Head of caudate nucleus (tissue), 42 donors: ENCODE measurements at places on chromosomes 5 and 9.

- DNase-seq = no peak
Measured at GRCh38 chr9:16126042-16126441, 573.2 kb downstream of the CCDC171 start.

GRCh38 chr5:176812269-176813259, 2.2 kb downstream of the UNC5A start:
- peak; percentile 56 for DNase-seq

DNA sequence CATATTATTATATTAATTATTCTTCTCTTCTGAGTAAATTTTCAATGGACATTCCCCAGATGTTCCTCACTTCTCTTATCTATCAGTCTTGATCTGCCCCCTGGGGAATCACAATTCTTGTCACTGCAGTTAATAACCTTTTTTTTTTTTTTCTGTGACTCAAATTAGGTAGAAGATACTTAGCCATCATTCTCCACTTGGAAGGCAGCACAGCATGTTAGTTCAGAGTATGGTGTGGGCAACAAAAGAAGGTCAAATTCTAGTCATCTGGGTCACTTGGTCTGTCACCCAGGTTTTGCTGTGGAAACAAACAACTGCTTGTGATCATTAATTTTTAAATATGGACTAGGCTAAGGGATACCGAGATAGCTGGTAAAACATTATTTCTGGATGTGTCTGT, 8.1 kb upstream of the MOB3B start:
- DNase-seq = no peak

- no peak for DNase-seq
Measured at GRCh38 chr5:4531756-4532704, 608.1 kb upstream of the ADAMTS16 start.

DNA sequence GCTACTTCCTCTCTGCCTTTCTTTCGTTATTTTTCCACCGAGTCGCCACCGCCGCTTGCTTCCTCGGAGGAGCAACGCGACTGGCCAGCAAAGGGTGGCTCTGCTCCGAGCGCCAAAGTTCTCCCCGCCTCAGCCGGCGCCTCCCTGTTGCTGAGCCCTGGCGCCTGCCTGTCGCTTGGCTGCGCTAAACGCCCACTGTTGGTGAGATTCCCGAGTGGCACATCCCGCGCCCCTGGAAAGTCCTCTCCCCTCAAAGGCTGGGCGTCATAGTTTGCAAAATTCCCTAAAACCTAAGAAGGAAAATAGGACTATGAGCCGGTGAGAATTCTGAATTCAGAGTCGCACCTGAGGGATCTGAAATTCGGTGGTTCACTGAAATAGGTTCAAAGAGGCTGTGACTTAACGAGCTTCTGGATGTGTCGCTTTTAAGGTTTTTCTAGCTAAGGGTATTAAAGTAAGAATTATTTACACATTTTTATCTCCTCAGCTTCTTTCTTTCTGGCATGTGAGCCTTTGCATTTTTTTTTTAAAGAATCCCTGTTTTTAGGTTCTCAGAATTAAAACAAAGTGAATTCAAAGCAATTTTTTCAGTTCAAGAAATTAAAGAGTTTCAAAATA, at the start of gene GRIN3A:
Gene GRIN3A (minus strand): TSS at position 82 of the 618 bp plus-strand sequence. CDS start 668 bp downstream, outside the sequence.
- peak; percentile 58 for DNase-seq

- no peak for DNase-seq
Measured at GRCh38 chr5:32740651-32741050, 29.5 kb downstream of the NPR3 start.

DNA sequence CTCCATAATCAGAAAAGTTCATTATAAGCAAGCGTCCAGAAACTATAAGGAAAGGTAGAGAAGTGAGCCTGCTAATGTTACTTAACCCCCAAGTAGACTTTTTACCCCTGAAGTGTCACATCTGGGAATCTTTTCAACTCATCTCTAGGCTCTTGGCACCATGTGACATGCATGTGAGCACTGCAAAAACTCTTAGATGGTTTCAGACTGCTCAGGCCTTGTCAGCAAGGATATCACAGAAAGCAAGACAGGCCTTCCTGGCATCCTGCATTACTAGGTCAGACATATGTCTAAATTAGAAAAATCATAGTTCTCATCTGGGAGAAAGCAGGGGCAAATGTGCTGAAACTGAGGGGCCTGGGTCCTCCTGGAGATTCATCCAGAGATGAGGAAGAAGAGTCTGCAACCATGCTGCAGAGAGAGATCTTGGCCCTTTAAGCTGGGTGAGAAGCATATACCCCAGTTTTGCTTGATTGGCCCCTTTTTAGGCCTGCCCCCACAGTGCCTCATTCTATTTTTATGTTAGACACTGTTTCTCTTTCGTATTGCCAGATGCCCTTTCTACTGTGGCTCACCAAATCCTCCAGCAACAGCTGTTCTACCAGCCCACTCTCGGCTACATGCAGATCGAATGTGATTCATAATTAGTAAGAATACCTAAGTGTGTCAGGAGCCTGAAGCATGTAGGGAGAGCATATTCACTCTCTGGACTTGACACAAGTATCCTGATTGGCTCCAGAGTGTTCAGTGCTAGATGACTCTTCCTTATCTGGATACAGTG, 19.0 kb downstream of the TMEM8B start:
- DNase-seq = peak; percentile 69

GRCh38 chr9:35766997-35767396, 12.9 kb upstream of the MSMP start:
- DNase-seq = no peak

DNA sequence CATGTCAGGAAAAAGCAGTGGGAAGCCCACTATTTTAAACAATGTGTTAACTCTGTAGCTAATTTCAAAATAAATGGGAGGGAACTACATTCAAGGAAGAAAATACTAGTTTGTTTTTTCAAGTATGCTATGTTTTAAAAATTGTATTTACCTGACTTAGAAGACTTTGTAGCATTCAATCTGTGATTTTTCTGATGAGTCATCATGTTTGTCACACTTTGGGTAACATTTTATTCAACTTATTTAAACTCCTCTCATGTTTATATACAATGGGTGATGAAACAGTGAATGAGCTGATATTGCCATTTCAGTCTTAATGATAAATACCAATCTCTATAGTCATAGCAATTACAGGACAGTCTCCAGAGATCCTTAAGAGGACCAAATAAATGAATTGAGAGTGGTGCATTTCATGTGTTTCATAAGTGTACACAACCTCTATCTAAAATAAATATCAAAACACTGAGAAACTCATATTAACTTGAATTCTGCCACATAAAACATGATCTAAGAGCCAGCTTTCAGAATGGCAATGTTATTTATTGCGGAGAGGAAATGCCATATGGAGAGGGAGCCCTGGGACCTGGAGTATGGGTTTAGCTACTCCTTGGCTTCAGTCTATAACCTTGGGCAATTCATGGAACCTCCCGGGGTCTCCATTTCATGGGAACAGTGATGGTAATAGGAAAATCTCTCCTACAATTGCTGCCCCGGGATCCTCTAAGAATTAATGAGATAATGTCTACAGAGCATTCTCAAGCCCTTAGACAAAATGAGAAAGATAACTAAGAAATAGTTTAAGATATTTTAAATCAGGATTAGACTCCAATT, 913.9 kb downstream of the TLE4 start:
- no peak for DNase-seq

- DNase-seq = no peak
Measured at GRCh38 chr5:165569551-165569950, 2064.1 kb downstream of the MAT2B start.

GRCh38 chr9:93458712-93459111, 5.3 kb upstream of the FAM120AOS start:
- DNase-seq = no peak

DNA sequence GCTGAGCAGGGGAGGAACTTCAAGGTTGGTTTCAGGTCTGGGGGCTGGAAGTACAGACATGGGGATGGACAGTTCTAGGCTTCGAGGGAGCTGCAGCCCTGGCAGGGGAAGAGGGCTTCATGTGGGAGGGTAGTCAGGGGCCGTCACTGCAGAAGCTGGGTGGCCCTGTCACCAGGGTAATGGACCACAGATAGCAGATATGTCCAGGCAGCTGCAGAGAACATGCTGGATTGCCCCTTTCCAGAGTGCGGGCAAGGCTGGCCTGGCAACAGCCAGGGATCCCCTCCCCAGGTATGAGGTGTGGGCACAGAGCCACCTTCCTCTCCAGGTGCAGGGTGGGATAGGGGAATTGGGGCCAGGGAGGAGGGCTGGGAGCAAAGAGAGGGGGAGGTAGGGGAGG, 206.5 kb downstream of the GADD45G start:
- no peak for DNase-seq

GRCh38 chr9:94681508-94681907, 42.2 kb upstream of the FBP1 start:
- DNase-seq = peak; percentile 84

- no peak for DNase-seq
Measured at GRCh38 chr9:93667006-93667405, 90.6 kb downstream of the PHF2 start.

GRCh38 chr9:94875300-94876020, 149.0 kb downstream of the AOPEP start:
- no peak for DNase-seq

DNA sequence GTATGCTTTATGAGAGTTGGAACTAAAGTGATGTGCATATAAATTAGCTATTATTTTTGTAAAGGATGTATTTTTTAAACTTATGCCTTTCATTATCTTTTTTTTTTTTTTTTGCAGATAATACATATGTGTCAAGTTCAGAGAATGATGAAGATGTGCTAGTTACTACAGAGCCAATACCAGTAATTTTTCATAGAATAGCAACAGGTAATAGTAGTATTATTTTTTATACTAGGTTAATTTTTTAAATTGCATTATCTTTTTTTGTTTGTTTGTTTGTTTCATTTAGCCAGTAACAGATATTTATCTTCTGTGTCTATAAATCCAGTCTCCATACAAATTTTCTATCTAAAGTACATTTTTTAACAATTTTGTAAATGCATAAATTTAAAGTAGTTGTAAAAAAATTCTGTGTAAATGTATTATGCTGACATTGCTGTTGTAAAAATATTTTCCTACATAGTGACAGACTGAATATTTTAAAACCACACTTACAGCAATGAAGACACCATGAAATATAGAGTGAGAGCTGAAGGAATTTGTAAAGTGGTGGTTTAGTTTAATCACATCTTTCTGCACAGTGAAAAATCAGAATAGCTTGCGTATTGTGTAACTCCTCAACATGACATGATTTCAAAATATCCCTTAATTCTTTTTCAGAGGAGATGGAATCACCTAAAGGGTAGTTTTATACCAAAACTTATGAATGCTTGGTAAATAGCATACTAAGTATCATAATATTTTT, 93.3 kb downstream of the PARP8 start:
- DNase-seq = no peak

DNA sequence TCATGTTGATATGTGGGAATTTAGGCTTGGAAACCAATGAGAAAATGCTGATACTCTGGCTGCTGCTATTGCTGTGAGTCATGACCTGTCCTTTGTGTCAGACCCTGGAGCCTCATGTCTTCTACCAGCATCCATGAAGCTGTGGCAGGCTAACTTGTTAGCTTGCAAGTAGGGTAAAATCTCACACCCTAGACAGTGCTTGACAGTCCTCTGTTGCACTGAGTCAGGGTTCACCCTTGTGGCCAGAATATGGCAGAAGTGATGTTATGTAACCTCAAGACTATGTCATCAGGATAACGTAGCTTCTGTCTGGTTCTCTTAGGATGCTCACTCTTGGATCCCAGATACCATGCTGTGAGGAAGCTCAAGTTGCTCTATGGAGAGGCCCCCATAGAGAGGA, 110.8 kb downstream of the LHX2 start:
- no peak for DNase-seq

DNA sequence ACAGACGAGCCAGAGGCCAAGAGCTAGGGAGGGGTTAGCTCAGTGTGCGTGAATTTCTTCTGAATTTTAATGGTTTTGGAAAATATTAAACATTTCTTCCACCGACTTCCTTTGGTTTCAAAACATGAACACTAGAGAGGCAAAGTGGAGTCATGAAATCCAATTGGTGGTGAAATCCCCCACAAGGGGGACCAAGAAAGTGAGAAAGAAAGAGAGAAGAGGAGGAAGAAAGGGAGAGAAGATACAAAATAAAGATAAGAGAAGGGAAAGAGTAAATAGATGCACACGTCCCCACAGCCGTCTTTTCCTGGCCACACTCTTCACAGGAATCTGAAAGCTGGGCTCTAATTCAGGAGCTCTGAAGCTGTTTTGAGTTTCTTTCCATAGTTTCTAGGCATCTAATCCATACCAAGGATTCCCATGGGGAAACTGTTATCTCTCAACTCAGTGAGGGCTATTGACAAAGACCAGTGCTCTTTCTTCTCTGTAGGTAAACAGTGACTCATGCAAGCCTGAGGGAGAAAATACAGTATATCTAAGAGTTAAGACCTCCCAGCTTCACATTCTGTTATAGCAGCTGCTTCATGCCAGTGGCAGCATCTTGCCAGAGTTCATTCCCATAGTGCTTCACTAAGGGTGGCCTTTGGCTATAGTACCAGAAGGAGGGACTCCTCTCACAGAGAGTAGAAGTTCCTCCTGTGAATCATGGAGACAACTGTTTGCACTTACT, 115.8 kb upstream of the LIFR start:
- DNase-seq = no peak

- no peak for DNase-seq
Measured at GRCh38 chr9:108904161-108904560, 29.8 kb downstream of the ELP1 start.

DNA sequence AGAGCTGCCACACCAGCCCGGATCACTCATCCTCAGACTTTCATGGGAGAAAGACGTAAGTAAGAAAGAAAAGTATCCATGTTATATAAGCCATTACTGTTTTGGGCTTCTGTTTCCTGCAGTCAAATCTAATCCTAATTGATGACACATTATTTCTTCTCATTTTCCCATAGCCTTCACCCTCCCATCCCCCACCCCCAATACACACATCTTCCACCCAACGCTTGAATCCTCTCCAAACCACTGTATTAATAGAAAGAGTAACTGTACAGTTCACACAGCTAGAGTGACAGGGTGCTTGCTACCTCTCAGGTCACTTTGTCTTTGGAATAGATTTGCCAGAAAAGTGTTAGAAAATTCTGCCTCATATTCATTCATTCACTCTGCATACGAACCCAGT, 69.3 kb upstream of the IL17B start:
- no peak for DNase-seq

- no peak for DNase-seq
Measured at GRCh38 chr5:169648725-169649310, 11.7 kb downstream of the DOCK2 start.

- no peak for DNase-seq
Measured at GRCh38 chr5:57531333-57531732, 48.7 kb upstream of the ACTBL2 start.

GRCh38 chr9:88025411-88026117, 51.2 kb upstream of the CDK20 start:
- DNase-seq = no peak

DNA sequence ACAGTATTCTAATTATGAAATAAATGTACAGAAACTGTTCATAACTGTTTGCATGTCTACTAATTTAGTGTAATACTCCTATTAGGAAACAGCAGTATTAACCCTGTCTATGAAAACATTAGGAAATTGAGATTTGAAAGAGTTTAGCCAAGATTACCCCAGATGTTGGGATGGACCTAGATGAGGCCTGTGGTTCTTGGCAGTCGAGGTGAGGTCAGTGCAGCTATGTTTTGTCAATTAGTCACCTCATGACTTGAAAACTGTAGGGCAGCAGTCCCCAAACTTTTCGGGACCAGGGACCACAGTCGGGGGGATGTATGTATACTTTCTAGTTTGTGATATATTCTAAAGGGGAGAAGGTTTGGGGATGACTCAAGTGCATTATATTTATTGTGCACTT, 4.7 kb downstream of the LNPEP start:
- DNase-seq = no peak

GRCh38 chr9:128913048-128913900, 7.5 kb upstream of the PHYHD1 start:
- DNase-seq = no peak

- DNase-seq = no peak
Measured at GRCh38 chr5:135980620-135981019, 25.8 kb upstream of the LECT2 start.
